Naive thymus-derived CD4-positive, alpha-beta T cell (primary cell): ENCODE measurements at places on chromosomes 7 and 10.

DNA sequence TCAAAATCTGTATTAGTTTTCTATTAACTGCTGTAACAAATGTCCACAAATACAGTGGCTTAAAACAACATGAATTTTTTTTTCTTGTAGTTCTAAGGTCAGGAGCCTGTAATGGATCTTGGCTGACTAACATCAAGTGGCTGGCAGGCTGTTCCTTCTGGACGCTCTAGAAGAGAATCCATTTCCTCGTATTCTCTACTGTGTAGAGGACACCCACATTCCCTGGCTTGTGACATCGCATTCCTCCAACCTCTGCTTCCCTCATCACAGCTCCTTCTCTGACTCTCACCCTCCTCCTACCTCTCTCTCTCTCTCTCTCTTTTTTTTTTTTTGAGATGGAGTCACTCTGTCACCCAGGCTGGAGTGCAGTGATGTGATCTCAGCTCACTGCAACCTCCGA is 4.8 kb upstream of the CALHM1 start:
- DNase-seq, result no peak

DNA sequence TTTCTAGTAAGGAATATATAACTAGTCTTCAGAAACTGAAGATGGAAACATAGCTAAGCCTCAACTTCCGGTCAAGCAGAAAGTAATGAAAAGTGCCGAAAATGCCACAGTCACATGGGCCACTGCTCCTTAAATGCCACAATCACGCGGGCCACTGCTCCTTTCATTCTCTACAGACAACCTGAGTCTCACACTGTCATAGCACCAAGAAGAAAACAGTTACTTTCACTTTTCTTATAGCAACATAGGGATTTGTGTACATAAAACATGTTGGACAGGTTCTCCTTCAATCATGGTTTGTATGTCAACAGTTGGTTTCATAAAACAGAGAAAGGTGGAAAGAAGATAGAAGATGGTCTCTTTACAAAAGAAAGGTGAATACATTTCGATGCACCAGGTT is 48.6 kb upstream of the NOBOX start:
- DNase-seq, result no peak

DNA sequence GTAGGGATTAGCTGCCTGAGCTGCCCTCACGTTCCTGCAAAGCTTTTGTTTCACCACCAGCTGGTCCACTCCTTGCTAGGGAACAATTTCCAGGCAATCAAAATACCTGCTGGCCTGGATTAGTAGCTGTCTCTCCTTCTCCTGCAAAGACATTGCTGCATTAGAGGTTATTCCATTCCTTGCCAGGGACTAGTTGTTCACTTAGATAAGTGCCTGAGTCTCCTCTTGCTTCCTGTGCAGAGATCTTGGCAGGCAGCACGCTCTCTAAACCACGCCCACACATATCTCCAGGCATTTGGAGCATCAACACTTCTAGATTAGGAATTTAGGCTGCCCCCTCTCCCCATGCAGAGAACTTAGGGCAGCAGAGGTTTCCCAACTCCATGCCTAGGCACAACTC is 150.4 kb upstream of the SMIM30 start:
- DNase-seq, result no peak

GRCh38 chr7:73885433-73885974 is 24.5 kb downstream of the TMEM270 start:
- no peak for DNase-seq

DNA sequence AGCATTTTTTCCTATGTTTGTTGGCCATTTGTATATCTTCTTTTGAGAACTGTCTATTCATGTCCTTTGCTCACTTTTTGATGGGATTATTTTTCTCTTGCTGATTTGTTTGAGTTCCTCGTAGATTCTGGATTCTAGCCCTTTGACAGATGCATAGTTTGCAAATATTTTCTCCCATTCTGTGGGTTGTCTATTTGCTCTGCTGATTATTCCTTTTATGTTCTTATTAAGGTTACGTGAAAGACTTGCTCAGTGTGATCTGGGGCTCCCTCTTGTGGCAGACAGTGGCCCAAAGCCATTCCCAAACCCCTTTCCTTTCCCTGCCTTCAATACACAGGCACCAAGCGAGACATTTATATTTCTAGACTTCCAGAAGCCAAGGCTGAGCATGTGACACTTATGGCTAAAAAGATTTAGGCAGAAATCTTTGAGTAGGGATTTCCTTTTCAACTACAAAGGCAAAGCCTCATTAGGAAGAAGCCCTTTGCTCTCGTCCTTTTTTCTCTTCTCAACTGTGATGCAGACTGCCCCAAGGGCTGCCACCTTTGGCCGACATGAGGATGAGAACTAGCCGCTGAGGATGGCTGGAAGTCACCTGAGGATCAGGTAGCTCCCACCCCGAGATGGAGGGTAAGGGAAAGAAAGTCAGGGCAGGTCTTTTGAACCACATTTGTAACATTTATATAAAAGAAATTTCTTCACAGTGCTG is 23.6 kb downstream of the ST8SIA6 start:
- DNase-seq, result peak; percentile 68

DNA sequence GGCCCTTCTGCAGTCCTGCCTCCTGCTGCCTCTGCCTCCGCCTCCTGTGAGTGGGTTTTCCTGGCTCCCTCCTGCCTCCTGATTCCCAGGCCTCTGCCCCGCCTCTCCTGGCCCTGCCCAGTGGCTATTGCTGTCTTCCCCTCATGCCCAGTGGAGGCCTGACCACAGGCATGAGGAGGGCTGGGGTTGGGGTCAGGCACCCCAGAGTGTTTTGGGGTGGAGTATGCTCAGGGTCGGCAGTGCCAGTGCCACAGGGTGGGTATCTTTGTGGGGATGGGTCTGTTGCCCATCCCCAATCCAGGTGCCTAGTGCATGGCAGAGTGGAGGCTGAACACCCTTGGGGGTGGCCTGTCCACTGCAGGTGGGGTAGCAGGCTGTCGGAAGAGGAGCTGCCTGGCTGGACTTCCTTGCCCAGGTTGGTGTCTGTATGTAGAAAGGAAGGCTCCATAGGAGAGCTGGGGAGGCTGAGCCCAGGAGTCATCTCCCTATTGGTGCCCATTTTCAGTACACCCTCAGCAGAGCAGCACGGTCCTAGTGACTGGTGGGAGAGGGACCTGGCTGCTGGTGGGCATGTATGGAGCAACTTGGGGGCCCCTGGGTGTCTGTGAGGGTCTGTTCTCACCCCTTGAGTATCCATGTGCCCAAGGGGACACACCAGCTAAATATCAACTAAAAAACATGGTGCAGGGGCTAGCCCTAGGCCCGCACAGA is 62.2 kb downstream of the ARHGAP22 start:
- no peak for DNase-seq

DNA sequence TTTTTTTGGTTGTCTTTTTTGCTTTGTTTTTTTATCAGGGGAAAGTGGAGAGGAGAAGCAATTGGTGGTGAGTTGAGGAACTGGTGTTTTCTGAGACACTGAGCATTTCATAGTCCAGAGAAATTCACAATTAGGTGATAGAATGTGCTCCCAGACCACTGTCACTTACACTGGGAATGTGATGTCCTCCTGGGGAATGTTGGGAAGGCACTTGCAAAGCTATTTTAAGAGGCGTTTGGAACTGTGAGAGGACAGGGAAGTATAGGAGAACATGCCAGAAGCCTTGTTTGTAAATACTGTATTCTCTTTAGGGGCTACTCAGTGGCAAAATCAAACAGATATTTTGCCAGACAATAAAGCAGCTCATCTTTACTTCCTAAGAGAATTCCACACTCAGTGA is 16.0 kb downstream of the CHRM2 start:
- DNase-seq, result no peak

- DNase-seq, result no peak
Observed at GRCh38 chr10:6465437-6465836, 114.6 kb downstream of the PRKCQ start.

DNA sequence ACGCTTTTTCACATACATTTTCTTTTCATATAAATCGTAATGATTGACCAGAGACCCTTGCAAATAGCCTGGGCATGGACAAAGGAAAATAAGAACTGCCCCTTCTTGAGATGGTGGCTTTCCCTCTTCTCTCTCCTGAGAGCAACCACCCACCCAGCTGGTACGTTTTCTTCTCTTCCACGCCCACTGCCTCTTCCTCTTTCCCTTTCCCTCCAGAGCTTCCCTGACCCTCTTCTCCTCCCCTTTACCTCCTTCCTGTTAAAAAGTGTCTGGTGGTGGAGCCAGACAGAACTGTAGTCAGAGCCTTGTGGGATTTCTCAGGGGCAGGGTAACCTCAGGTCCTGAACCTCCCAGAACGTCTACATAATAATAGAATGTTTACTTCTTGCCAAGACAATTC is 23.2 kb downstream of the GPR141 start:
- DNase-seq, result no peak

DNA sequence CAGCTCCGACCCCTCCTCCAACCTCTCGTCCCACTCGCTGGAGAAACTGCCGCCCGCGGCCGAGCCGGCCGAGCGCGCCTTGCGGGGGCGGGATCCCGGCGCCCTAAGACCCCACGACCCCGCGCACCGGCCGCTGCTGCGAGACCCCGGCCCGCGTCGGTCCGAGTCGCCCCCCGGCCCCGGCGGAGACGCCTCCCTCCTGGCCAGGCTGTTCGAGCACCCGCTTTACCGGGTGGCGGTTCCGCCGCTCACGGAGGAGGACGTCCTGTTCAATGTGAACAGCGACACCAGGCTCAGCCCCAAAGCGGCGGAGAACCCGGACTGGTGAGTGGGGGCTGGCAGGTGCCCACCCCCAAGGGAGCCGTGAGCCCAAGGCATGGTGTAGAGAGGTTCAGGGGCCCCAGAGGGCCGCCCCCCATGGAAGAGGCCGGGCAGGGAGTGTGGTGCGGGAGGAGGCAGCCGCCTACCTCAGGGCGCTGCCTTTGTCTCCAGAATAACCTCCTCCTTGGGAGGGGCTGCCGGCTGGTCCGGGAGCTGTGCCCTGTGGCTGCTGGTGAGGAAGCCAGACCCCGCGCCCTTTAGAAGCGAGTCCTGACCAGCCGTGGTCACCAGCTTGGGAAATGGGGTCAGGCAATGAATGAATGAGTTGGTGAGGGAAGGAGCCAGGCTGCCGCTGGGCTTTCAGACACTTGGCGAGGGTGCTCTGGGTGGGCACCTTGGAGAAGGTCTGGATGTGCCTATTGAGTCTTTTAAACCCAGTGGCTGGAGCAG is 1.3 kb downstream of the FAM20C start:
- no peak for DNase-seq

DNA sequence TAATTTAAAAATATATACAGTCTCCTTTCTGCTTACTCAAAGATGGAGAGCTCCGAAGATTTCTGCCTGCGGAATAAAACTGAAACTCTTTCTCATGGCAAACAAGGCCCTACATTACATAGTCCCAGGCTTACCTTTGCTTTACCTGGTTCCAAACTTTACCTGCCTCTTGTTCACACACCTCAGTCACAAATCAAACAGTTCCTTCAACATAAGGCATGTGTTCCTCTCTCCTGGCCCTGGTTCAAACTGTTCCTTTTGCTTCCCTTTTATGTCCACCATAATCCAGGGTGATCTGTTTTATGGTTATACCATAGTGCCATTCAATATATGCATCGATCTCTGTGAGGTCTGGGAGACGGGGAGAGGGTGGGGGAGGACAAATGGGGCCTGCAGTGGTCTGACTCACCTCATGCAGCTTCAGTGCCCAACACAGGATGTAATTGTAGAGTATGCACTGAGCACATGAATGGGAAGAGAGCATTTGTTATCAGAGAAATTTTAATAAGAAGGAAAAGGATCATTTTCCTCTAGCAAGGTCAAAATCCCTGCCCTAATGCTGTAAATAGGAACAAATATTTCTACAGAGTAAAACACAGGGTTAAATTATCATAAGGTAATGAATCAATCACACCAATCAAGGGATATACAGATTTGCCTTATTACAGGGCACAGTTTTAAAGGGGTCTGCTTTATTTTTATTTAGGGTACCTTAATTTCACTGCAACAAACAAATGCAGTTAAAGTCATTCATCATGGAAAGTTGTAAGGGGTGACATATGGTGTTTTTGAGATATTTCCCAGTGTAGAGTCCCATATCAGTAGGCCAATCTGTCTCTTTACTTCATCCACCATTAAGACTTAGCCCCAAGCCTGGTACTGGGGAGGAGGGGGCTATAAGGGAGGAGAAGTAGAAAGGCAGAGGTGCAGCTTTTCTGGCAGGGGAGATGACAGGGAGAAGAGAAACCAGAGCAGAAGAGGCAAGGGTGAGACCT is 88.8 kb upstream of the PDE1C start:
- DNase-seq, result no peak

GRCh38 chr10:126373147-126373546 is 15.1 kb downstream of the ADAM12 start:
- DNase-seq, result no peak

- no peak for DNase-seq
Observed at GRCh38 chr10:17335065-17335464, 107.0 kb downstream of the VIM start.

DNA sequence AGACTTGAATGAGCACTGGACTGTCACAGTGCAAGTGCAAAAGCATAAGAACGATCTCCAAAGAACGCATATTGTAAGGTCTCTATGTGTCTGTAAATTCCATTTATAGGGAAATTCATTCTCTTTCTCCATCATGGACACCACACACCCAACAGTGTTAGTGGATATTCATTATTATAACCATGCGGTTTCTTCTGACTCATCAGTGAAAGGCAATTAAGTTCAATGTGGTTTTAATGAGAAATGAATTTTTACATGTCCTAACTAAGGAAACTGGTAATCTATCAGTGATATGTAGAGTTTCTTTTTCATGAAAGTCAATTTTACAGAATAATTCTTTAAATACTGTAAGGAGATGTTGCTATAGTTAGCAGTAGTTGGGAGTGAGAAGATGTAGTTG is 25.9 kb downstream of the GIMAP8 start:
- no peak for DNase-seq

DNA sequence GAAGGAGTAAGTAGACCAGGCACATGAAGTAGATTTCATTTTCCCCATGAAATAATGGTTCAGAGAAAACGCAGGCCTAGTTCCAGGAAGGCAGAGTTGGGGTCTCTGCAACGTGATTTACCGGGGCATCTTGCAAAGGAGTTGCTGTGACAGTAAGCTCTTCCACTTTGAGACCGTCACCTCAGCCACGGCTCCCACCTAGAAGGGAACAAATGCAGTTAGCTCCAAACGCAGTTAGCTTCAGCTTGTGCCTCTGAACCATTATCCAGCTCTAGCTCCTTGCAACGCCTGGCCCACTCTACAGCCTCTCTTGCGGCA is 7.0 kb upstream of the MYO1G start:
- no peak for DNase-seq

DNA sequence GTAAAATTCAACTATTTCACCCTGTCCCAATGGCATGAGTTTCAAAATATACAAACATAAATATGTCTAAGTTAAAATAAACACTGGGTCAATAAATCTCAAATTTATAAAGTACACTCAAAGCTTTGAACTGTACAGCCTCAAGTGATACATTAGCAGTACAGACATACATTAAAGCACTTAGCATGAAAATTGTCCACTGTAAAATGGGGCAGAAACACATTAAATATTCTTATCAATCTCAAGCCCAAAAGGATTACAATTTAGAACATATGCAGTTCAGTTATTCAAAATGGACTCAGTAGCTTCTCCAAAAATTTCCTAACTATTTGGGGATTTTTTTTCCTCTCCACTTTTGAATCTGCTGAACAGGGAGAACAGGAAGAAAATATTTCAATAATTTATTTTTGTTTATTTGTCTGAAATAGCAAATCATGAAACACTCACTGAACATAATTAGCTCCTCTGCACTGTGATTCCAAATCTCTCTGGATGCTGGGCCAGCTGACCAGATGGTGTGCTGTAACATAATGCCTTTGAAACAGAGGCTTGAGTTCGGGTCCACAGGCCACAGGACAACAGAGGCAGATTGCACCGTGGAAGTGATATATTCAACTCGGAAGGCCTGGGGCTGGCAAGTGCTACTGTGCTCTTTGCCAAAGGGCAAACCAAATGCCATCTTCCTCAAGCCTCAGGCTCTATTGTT is 248.9 kb upstream of the LRRN3 start:
- DNase-seq, result no peak
